ENCODE measurements at places on chromosomes 2 and 18.

DNA sequence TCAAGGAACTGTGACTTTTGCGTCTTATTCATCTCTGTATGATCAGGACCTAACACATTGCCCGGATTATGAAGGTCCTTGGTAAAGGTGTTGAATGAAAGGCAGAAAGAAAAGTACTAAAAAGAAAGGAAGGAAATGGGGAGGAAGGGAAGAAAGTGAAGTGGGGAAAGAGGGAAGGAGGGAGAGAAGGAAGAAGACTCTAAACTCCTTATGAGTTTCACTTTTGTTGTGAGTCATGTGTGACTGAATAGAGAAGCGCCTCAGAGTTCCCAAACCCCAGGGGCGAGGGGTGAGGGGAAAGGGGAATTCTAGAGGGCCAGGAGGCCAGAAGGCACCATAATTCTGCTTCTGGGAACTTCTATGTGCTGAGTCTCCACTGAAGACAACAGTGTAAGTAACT, 30.9 kb upstream of the OSBPL6 start:
- no peak for DNase-seq

GRCh38 chr2:227774011-227774624, 28.4 kb downstream of the SCYGR8 start:
- no peak for DNase-seq

DNA sequence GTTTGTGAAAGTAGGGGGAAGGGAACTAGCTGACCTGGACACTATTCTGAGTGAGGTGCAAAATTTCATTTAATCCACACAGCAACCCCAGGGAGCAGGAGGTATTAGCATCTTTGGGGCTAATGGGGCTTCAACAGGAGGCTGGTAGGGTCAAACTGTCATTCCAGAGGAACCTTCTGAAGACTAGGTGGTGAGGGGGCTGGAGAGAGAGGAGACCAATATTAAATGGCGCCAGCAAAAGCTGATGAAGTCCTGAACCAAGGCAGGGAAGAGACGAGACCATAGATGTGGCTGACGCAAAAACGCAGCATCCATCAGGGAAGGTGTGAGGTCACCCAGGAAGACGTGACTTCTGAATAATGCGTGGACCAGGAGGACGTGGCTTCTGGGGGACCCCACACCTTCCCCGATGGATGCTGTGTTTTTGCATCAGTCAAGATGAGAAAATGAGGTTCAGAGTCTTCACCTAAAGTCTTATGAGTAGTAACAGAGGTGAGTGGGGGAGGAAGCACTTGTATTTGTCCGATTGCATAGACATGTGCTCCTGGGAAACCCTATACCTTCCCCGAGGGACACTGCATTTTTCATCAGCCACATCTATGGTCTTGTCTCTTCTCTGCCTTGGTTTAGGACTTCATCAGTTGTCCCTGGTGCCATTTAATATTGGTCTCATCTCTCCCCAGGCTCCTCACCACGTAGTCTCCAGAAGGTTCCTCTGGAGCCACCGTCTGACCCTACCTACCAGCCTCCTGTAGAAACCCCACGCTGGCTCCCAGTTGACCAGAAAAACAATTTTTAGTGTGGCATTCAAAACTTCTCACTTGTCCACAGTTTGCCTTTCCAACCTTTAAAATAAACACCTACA, 188.6 kb downstream of the MYCN start:
- no peak for DNase-seq

- DNase-seq, result peak; percentile 16
These were observed 149.7 kb upstream of the ZNF236 start for GRCh38 chr18:76672627-76673026.

- DNase-seq, result no peak
These were observed 8.2 kb downstream of the PLCD4 start for GRCh38 chr2:218615868-218616315.

DNA sequence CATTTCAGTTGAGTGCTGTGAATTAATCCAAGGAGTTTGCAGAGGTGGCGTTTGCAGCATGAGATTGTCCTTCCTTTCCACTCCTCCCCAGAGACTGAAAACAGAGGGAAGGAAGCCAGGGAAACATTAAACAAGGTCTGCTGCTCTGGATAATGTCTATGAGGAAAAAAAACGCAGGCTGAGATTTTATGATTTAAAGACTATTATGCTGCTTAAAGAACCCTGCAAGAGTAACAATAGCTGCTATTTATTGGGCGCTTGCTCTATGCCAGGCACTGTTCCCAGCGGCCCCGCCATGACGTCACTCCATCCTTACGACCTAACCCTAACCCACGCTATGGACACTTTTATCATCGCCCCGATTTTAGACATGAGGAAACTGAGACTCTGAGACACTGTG, 222.4 kb downstream of the BCL2 start:
- DNase-seq, result no peak

DNA sequence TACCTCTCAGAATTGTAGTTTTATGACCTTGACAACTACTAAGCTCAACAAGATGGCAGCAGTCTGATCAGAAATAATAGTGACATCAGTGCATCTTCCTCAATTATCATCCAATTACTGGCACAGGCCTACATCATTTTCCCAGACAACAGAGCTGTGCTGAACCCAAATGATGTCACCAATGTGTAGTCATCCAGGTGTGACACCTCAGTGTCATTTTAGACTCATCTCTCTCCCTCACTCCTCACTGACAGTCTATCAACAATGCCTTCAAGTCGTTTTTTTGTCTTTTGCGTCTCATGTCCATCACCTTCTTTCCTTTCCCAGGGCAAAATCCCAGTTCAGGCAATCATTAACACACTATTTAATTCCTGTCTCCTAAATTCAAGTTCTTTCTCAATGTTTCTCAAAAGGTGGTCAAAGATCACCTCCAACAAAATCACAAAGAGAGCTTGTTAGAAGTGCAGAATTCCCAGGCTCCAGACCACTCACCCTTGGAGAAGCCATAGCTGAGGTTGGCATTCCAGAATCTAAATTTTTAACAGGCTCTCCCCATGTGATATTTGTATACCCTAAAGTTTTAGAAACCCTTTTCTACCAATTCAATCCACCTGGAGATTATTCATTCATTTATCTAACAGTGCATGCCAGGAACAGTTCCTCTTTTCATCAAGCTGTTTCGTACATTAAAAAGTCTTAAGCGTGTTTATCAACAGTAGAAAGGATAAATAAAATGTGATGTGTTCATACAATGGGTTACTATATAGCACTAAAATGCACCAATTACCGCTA, 125.3 kb upstream of the KLF7 start:
- DNase-seq, result no peak

GRCh38 chr2:239938651-239939486, 86.3 kb downstream of the NDUFA10 start:
- DNase-seq, result no peak

DNA sequence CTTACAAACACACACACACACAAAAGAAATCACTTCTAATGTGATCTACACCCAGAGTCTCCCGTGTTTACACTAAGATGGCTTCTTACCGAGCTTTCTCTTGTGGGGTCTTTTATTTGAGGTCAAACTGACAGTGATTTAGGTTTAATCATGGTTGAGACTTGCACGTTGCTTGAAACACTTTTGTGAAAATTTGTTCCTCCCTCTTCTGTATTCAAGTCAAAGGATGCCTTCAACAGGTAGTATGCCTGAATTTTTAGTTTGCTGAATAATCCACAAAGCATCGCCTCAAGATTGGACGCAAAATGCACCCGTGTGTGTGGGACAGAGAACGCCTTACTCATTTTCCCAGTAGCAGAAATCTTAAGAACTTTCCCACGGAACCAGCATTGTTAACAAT, 4.0 kb upstream of the ZNF516 start:
- DNase-seq, result no peak

DNA sequence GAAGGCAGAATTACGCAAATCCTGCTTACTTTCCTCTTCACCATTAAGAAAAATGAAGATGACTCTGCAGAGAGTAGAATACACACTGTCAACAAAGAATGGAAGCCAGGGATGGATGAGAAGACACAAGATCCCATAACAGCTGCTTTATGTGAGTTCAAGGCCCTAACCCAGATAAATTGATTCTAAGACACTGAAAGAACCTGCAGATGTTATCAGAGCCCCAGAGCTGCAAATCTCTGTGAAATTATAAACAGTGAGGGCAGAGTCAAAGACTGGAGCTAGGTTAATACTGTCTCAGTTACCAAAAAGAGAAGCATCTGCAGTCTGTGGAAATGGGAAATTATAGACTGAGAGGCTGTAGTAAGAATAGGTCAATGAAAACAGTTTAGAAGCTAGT, 320.1 kb upstream of the PKDCC start:
- no peak for DNase-seq

GRCh38 chr2:181304011-181304844, 153.0 kb upstream of the ITGA4 start:
- DNase-seq, result no peak

DNA sequence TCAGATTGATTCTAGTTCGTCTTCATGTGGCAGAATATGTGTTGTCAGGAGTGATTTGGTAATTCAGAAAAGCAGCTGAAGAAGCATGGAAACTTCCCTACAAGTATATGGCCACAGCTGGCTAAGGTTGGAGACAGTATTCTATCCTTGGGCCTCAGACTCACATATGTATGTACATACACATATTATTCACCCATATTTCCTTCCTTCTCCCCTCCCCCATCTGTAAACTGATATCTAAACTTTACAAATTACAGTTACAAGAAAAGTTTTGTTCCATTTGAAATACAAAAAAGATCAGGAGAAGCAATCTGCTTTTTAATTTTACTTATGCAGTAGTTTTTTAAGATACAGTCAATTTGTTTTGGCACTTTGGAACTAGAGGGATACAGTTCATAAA, 3.1 kb downstream of the SP3 start:
- no peak for DNase-seq

DNA sequence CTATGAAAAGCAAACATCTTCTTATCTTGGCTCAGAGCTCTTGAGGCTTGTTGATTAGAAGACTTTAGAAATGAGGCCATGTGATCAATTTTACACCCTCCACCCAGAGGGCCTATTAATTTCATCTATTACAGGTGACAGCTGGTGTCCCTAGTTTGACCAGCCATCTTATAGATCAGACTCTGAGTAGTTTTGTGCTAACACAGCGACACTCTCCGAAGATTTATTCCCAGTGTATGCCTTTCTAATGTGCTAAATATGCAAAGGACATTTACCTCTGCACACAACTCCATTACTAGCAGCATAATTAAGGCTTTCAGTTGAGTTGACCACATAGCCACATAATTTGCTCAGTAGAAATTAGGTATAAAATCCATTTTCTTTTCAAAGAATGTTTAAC, 2.6 kb upstream of the RFX8 start:
- DNase-seq, result no peak

GRCh38 chr2:106581755-106582147, 94.6 kb downstream of the CD8B2 start:
- DNase-seq, result no peak

- DNase-seq, result no peak
These were observed 83.5 kb downstream of the OSBPL6 start for GRCh38 chr2:178277741-178278197.

GRCh38 chr2:212882626-212883025, 268.8 kb downstream of the IKZF2 start:
- no peak for DNase-seq

- no peak for DNase-seq
These were observed 51.2 kb downstream of the MTERF4 start for GRCh38 chr2:241050624-241051577.

GRCh38 chr2:203261326-203262159, 22.7 kb downstream of the CYP20A1 start:
- DNase-seq, result no peak
